CD4-positive, alpha-beta T cell (primary cell): ENCODE measurements at places on chromosomes 1 and 21.

- DNase-seq: peak; percentile 31
Measured at GRCh38 chr1:26161415-26162219, 2.7 kb downstream of the FAM110D start.

- no peak for DNase-seq
Measured at GRCh38 chr1:61486783-61487536, 238.0 kb downstream of the TM2D1 start.

DNA sequence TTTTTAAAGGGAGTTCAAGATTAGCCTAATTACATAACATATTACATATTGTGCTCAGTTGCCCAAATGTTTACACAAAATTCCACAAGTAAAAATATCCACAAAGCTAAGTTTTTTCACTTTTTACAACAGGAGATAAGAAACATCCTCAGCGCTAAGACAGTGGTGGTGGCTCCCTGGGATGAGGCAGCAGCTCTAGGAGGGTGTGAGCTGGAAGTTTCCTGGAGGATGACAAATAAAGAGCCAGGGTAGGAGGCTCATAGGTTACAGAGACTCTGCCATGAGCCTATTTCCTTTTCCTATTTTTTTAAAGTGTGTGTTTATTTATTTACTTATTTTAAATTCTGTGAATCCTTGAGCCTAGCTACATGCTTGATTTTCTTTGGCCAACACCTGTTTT, 91.7 kb downstream of the COL24A1 start:
- no peak for DNase-seq

DNA sequence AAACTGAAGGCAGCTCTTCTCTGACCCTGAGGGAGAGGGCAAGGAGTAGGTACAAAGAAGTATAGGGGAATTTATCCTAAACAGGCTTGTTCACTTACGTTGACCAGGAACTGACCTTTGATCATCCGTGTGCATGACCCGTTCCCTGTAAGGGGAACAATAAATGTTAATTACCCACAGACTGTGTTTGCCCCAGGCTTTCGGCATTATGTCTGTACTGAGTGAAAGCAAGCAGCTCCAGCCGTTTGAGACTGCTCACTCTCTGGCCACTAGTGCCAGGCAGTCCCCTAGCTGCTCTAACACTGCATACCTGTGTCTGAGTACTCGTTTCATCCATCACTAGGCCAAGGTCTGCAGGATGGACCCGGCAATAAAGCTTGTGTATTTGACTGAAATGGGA, 1365.3 kb downstream of the NCAM2 start:
- no peak for DNase-seq

DNA sequence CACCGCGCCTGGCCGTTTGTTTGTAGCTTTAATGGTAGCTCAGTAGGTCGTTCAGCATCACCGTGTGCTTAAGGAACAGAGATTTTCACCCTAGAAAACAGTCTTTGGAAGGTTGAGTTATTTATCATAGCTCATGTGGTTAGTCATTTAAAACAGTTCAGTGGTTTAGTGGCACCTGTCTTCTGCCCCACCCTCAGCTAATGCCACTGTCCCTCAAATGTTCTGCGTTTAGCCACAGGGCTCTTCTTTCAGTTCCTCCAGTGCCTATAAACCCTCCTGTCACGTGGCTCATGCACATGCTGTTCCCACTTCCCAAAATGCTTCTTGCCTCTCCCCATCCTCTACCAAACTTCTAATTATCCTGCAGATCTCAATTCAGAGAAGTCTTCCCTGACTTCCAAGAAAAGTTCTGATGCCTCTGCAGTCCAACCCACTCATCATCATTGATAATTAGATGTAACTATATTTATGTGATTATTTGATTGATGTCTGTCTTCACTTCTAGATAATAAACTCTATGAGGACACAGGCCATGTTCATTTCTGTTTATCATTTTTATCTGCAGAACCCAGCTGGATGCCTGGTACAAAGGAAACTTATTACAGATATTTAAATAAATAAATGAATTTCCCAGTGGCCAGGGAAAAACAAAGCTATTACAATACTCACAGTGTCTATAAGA, 14.4 kb upstream of the DIPK1A start:
- DNase-seq: no peak

GRCh38 chr1:22179197-22179803, 36.4 kb upstream of the WNT4 start:
- DNase-seq: no peak

GRCh38 chr1:178500091-178500770, 3.5 kb upstream of the CLEC20A start:
- no peak for DNase-seq

DNA sequence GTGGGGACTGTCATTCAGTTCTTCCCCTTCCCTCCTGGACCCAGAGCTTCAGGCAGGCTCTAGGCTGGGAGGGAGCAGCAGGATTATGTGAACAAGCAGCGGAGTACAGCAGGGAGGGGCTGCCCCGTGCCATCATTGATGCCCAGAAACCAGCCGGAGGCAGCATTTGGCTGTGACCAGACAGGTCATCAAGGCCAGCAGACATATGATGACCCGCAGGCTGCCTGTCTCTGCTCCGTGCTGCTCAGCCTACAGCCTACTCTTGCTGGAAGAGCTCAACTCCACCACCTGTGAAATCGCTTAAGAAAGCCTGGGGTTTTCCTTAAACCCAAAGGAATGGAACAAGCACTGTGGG, 4.9 kb downstream of the KLHL21 start:
- no peak for DNase-seq

DNA sequence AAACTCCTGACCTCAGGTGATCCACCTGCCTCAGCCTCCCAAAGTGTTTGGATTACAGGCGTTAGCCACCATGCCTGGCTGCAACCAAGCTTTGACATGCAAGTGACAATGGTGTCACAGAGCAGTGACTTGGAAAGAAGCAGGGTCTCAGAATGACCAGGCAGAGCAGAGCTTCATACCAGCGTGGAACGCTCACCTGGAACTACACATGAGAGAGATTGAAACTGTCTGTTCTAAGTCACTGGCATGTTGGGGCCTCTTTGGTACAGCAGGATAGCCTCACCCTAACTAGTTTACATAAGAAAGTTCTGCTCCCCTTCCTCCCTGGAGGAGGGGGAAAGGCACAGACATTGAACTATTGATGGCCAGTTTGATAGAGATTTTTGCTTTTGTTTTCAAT, 47.5 kb upstream of the ITPKB start:
- DNase-seq: no peak

DNA sequence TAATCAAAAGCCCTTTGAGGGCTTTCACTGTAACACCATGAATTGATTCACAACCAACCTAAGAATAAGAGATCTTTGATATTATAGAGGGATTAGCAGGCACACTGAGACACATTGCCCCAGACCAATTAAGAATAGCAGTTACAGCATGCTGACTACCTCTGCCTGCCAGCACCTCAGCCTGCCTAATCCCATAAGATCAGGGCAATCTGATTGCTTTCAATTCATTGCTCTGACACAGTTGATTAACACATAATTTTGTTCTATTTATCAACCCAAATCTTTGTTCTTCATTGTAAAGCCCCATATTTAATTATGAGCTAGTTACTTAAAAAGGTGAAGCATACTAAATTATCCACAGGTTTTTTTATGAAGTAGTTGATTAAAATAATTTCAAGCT, 548.8 kb upstream of the ZP4 start:
- no peak for DNase-seq

DNA sequence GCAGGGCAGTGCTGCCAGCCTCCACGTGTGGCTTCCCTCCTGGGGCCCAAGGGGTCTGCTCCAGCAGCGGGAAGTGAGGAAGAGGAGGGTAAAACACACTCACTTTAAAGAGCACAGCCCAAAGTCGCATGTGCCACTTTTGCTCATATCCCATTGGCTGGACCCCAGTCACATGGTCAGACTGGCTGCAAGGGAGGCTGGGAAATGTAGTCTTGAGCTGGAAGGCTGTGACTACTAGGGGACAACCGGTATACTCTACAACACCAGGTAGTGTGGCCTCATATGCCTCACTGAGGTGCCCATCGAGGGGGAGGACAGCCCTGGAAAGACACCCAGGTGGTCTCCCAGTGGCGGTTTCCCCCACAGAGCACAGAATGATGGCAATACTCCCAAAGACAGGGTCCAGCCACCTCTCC, 45.2 kb downstream of the CAMK2N1 start:
- DNase-seq: peak; percentile 8

- DNase-seq: no peak
Measured at GRCh38 chr1:215719552-215719951, 152.4 kb downstream of the KCTD3 start.

DNA sequence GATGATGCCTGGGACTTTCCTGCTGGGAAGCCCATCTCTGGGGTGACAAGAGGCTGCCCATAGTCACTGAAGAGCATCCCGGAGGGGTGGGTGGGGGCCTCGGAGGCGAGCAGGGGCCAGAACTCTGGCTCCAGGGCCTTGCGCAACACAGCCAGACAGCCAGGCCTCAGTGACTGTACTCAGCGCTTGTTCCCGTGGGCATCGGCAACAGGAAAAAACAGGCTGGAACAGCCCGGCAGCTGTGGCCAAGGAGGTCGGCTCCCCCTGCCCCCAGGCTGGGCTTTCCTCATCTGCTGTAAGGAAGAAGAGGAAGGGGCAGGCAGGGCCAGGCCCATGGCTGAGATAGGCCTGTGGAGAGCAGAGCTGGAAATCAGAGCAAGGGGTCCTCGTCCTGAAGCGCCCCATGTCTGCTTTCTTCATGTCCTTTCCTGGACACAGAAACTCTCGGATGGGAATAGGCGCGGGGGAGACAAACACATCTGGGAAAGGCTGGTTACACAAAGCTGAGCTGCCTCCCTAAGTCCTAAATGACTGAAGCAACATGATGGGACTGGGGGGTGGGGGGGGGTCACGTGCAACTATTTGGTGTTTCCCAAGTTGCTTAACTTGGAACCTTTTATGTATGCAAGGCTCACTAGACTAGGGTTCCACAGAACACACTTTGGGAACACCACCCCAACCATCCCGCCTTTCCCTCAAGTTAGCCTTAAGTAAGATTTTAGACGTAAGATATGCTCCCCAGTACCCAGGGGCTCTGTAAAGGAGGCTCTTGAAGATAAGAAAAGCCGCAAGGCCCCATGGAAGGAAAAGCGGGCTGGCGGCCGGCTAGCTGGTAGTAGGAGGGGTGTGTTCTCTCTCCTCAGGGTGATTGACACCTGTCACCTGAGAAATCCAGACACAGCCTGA, 30.7 kb downstream of the HSPG2 start:
- no peak for DNase-seq

DNA sequence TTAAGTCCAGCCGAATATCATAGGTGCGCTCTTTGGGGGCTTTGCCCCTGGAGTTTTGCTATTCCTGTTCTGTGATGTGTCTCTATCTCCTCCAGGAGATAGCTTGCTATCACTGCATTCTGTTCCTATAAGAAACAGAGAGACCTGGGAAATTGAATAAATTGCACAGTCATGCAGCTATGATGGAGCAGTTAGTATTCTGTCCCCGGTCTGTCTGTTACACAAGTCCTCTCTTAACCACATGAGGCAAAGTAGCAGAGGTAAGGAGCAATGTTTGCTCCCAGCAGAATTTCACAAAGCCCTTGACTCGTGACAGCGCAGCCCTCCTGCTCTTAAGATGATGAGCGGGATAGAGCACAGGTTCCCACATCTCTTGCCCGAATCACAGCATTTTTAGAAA, 63.9 kb upstream of the GRHL3 start:
- no peak for DNase-seq

DNA sequence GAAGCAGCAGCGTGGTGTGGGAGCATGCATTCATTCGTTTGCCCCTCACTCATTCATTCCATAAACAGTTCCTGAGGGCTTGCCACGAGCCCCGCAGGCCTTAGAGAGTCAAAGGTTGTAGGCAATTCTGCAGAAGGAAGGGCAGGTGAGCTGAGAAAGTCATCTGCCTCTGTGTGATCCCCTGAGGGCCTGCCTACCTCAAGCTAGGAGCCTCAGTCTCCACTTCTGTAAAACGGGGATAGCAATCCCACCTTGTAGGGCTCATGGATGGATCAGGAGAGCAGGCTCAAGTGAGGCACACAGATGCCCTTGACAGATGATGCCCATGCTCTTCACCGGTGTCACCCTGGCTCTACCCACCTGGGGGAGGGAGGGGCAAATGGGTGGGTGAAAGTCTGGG, 26.6 kb upstream of the ALDH4A1 start:
- no peak for DNase-seq
